ENCODE measurements at places on chromosomes 1 and 21.

DNA sequence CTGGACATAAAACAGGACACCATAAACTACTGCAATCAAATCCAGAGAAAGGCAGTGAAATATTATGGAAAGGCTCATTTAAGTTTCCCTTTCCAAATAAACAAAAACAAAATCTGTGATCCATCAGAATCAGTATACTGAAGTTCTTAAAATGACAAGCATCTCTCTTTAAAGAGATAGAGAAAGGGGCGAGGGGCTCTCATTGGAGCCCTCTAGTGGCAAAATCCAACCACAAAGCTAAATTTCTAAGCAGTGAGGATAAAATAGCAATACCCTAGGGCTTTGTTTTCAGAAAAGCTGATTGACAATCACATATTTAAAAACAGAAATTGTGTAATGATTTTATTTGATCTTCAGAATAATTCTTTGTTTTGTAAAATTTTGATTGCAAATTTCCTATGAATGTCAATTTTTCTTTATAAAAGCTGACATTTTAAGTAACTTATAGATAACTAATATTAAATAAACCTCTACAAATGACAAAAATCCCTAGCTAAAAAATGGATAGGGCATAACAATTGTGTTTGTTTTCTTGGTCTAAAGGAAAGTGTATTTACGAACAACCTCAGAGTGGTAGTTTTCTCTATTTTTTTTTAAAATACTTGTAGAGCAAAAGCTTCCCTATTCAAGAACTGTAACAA is 138.2 kb downstream of the COL24A1 start:
- no peak for DNase-seq

DNA sequence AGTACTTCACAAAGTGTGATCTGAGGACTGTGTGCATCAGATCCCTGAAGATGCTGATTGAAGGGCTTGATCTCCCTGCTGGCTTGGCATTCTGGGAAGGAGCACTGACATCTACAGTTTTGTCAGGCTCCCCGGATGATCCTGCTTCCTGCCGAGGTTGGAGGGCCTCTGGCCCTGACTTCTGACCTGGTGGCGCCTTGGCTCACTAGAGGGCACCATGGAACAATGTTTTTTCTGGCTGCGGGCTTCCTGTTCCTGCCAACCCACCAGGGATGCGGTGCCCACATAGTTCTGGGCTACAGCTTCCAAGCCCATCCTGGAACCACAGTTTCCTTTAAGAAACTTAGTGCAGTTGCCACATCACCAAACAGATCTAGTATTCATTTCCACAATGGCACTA is 38.8 kb upstream of the RASAL2 start:
- DNase-seq, result peak; percentile 25

DNA sequence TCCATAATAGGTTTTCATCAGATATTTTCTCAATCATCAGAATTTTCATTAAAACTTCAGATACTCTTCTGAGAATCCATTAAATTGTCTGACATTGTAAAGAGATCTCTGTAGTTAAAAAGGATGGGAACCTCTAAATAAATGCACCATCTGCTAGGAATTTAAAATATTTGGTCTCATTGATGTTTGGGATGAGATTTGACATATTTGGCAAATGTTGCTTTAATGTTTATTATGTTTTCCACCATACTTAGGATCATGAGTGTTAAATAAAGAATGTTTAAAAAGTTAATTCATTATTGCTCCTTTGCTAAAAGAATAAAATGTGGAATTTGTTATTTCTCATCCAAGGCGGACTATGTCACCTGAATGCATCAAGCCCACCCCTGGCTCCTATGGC is 85.5 kb upstream of the VANGL1 start:
- DNase-seq, result no peak

DNA sequence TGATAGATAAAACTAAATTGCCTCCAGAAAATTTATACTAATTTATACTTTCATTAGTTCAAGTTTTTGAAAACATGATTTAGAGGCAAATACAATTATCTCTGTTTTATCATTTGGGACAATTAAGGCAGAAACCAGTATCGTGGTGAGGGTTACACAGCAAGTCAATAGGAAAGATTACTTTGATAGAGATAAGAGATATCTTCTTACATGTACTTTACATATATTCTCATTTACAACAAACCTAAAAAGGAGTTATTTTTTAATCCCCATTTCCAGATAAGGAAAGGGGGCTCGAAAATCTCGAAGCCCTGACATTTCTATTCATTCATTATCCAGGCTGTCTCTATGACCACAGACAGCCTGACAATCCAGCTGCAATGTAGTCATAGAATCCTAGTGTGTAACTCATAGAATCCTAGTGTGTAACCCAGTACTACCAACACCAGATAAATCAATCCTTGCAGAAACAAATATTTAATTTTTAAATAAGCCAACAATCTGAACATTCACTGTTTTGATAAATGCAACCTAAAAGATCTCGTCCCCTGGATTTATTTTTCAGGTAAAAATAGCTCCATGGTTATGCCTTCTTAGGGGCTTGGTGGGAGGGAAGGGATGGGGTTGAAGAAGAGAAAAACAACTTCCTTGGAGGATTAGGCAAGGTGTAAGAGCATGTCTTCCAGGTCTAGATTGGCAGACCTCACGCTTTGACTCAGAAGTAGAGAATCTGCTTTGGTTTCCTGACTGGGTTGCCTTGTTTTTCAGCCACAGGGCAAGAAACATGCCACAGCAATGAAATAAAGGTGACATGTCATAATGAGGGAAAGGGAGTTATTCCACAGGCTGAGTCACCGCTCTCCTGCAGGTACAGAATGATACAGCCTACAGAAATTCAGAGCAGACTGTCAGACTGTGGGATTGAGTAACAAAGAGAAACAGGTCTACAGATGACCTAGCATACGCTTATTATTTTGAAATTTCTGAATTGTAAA is 45.6 kb downstream of the IRF2BP2 start:
- DNase-seq, result no peak

- no peak for DNase-seq
These were observed 1.2 kb downstream of the CROCC start for GRCh38 chr1:16922885-16923431.

- no peak for DNase-seq
These were observed 96.6 kb downstream of the LMX1A start for GRCh38 chr1:165259706-165260428.

- DNase-seq, result no peak
These were observed 346.1 kb downstream of the SIPA1L2 start for GRCh38 chr1:232283864-232284263.

- no peak for DNase-seq
These were observed 73.5 kb upstream of the PDC start for GRCh38 chr1:186534401-186534800.

DNA sequence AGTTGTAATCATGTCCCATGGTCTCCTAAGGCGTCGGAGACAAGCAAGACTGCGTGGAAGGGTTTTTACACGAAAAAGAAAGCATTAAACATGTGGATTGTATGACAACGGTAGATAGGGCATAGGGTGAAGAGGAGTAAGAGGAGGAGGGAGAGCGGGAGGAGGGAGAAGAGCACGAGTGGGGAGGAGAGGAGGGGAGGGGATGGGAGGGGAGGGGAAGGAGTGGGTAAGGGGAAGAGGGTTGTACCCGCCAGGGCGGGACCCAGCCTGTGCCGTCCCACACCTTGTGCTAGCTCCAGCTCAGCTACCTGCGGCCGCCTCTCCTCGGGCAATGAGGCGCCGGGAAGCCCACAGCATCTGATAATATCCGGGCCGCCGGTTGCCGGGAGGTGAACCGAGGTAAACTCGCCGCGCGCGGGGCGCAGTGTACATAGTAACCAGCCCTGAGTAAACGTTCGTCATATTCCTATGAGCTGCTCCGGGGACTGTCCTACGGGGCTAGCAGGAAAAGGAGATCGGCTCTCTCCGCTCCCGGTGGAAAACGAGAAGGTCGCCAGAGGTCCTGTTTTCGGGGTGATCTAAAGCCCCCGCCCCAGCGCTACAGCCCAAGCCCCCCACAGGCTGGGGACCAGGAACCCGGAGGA is 449 bp upstream of the RCAN3 start:
- DNase-seq, result no peak

DNA sequence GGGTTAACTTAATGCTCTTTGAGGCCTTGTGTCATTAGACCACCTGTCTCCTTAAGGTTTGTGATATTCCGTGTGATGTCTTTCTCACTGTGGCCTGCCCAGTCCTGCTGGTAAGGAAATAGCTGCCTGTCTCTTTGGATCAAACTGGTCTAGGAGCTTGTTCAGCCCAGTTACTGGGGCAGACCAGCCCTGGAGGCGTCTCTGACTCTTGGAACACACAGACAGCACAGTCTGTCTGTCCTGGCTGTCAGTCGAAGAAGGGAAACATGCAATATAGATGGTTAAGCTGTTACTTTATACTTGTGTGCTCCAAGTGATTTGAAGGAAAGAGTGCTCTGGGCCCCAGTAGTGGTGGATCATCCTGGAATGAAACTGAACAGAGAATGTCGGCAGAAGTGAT is 20.4 kb downstream of the PBX1 start:
- no peak for DNase-seq

- DNase-seq, result peak; percentile 79
These were observed 41.8 kb downstream of the ZNF281 start for GRCh38 chr1:200367841-200368534.

DNA sequence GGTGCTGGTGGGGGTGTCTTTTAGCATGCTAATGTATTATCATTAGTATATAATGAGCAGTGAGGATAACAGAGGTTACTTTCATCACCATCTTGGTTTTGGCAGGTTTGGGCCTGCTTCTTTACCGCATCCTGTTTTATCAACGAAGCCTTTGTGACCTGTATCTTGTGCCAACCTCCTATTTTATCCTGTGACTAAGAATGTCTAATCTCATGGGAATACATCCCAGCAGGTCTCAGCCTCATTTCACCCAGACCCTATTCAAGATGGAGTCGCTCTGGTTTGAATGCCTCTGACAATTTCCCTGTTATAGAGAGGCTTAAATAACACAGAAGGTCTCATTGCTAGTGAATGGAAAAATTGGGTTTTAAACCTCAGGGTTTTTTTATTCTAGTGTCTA is 300.8 kb upstream of the PROX1 start:
- no peak for DNase-seq

- no peak for DNase-seq
These were observed 54.5 kb upstream of the TIAM1 start for GRCh38 chr21:31398574-31398973.

- DNase-seq, result no peak
These were observed 33.4 kb downstream of the HSD17B7 start for GRCh38 chr1:162823771-162824525.

DNA sequence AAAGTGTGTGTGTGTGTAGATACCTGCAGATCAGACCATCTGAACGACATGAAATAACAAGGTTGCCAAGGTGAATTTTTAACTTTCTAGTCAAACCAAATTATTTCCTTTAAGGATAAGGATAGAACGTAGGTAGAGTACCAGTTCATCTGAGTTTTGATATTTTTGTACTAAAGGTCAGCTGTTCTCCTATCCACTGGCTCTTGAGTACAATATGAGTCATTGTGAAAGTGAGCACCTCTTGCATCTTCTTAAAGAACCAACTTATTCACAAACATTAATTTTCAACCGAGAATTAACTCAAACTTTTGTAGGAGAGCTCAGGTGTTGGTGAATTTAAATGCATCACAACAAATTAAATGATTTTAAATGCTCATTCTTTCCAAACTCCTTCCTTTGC is 71.5 kb downstream of the IFI44 start:
- no peak for DNase-seq

GRCh38 chr1:91020967-91021685 is 709 bp downstream of the ZNF644 start:
- DNase-seq, result peak; percentile 68

GRCh38 chr1:53595906-53596305 is 136.7 kb downstream of the DMRTB1 start:
- no peak for DNase-seq

DNA sequence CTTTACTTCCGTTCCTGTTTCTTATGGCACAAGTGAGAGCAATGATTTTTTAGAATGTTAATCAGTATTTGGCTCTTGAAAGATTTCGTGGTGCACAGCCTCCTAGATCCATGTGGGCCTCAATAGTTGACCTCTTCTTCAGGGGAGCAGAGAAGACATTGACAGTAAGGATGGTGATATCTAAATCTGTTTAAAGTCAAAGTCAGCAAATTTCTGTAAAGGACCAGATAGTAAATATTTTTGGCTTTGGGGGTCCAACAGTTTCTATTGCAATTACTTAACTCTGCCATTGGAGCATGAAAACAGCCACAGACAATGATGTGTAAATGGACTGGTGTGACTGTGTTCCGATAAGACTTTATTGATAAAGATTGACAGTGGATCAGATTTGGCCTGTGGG is 27.4 kb downstream of the TNN start:
- DNase-seq, result no peak

GRCh38 chr1:226722240-226722900 is 16.7 kb downstream of the ITPKB start:
- DNase-seq, result no peak

GRCh38 chr1:161735837-161736236 is 13.7 kb upstream of the DUSP12 start:
- DNase-seq, result no peak

- no peak for DNase-seq
These were observed 684.4 kb downstream of the PLA2G4A start for GRCh38 chr1:187513190-187513589.

DNA sequence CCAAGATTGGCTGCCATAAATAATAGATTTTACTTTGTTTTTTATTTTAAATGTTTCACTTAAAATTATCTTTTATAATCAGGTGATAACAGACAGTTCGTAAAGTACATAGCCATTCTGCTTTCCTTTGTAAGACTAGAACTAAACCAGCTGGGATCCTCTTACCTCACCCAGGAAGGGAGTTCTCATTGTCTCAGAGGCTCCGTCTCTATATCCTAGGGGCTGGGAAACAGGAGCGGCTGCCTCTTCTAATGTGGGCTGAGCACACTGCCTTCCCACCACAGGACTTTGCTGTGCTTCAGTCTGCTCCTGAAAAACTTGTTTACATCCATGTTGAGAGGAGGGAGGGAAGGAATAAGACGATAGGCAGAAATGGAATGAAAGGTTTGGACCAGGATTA is 45.6 kb upstream of the PGD start:
- no peak for DNase-seq

DNA sequence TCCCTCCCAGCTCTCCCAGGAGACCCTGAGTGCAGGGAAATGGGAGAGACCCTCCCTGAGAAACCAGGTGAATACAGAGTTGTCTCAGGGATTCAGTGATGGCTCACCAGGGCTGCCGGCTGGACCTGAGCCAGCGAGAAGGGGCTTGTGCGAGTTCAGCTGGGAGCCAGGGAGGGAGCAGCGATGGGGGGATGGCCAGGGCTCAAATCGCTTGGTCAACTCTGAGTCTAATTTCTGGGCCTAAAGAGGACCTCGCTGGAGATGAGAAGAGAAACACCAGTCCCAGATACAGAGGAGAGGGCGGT is 6.5 kb downstream of the FCGR2A start:
- DNase-seq, result no peak

DNA sequence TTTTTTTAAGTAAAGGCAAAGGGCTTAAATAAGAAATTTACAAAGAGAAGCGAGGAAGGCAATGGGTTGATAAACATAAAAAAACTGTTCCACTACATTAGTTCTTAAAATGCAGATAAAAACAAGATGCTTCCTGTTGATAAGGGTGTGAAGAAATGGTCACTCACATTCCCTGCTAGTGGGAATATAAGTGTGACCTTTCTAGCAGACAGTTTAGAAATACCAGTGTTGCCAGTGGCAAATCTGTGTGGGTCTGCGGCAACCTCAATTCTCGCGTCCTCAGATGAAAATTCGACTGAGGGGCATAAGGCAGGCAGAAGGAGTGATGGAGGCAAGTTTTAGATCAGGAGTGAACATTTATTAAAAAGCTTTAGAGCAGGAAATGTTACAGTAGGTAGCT is 151.1 kb downstream of the NTNG1 start:
- DNase-seq, result no peak

- DNase-seq, result no peak
These were observed 52.6 kb downstream of the TRABD2B start for GRCh38 chr1:47944561-47944960.

GRCh38 chr1:84884671-84885389 is 8.2 kb downstream of the LPAR3 start:
- no peak for DNase-seq
